Stimulated activated CD8-positive, alpha-beta memory T cell treated with anti-CD3 and anti-CD28 coated beads, Interleukin-4, amount 100 ng/mL, for 4 hours (primary cell): ENCODE measurements at places on chromosomes 3 and 15.

DNA sequence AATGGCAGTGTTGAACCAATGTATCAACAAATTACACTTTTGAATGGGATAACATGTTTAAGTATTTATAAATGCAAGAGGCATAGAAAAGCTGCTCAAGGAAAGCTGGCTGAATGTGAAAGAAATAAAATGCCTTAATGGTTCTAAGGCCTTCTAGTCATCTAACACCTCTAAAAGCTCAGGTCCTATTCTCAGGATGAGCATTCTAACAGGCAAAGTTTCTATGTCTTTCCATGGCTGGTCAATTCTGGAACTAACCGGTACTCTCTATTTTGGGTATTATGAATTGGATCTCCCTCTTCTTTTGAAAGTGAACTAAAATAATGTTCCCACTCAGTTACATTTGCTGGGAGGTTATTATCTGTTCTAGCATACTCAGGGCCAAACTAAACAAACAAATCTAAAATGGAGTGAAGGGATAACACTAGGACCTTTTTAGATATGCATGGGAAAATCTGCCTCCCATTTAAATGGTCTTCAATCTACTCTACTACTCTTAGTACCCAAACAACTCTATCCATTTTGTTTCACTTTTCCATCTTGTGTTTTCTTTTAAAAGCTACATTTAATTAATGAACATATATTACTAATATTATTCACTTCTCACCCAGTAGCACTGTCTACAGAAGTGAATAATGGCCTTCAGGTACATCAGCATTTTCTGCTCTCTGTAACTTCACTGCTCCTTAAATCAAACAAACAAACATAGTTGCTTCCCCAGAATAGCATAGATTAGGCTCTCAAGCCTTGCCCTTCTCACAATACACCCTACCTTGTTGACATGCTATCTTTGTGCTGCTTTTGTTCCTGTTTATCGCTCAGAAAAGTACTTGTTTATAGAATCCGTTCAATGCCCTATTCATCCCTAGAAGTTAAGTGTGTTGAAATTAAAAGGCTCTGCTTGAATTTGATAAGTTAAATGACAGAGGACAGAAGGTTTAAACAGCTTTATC, 46.4 kb downstream of the CBLB start:
- DNase-seq = no peak

GRCh38 chr15:90343302-90343790, 8.7 kb upstream of the ZNF774 start:
- no peak for DNase-seq

- no peak for DNase-seq
These were observed 132.6 kb upstream of the HES1 start for GRCh38 chr3:194003114-194004057.

DNA sequence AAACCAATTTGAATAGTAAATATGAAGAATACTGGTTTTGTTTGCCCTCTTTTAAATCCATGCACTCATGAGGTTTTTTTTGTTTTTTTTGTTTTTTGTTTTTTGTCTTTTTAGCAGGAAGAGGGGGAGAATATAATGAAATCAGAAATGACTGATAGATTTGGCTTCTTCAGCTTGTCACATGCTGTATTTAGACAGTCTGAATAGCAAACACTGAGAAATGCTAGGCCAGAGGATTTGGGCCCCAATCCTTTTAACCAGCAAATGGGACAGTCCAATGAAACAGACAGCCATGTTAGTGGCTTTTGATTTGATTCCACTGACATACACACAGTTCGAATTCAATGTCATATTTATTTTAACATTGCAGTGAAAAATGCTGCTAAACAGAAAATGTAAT, 14.2 kb upstream of the CEP152 start:
- DNase-seq = no peak

GRCh38 chr3:27310688-27311087, 58.5 kb downstream of the NEK10 start:
- DNase-seq = no peak
